ENCODE measurements at places on chromosomes 7 and 10. TPM values are rescaled to one million over a fixed set of nuclear protein-coding genes. Genes with fewer than 3 reads are reported as not detected.
A peak's percentile ranks its signal among the peaks of the same experiment; 100 is the strongest.

DNA sequence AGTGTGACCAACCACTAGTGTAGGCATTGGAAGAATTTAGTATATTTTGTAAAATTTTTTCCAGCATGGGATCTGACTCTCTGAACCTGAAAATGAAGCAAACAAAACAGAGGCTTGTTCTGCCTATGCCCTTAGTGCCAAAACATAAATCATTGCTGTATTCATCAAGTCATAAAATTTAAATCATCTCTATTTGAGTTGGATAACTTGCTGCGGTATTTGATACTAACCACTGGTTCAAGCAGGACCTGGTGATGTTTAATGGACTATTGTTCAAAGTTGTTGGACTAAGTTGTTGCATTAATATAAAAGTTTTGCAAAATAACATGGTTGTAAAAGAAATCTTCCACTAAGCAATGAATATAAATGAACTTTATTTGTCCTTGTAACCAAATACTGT is 19.8 kb upstream of the RPA3 start:
- no peak for DNase-seq

GRCh38 chr7:39921506-39922175 is 28.4 kb upstream of the CDK13 start:
- DNase-seq: no peak

DNA sequence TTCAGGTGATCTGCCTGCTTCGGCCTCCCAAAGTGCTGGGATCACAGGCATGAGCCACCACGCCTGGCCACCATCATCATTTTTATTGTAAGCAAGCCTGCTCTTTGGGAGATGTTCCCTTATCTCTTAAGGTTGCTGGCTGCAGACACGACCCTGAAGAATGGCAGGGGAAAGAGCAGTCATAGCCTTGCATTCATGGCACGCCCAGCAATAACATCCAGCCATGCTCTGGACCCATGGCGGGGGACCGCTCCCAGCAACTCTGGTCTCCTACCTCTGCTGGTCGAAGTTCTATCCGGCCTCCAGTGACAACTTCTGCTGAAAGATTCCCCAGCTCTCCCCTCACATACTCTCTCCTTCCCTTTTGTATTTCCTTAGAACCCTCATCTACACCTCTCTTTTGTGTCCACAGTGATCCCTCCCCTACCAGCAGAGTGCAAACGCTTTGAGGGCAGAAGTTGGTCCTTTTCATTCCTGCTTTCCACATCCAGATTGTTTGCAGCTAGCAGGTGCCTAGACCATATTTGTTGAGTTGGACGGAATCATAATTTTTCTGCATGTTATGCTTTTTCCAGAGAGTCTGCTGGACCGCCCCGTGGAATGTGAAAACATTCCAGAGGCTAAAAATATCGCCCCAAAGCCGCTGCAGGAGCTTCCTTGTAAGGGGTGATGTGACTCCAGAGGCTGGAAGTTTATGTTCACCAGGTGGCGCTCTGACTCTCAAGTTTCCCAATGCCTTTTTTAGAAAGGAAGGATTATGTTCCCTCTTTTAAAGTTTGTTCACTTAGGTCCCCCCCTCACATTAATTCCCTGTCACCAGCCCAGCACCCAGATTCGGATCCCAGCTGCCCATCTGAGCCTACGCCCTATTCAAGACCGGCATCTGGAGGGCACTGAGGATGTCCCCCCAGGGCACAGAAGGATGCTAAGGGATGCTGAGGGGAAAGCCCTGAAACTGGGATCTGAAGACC is 4.3 kb upstream of the MARVELD1 start:
- peak; percentile 74 for DNase-seq

- no peak for DNase-seq
These were observed 14.8 kb downstream of the WDR86 start for GRCh38 chr7:151395036-151395367.

DNA sequence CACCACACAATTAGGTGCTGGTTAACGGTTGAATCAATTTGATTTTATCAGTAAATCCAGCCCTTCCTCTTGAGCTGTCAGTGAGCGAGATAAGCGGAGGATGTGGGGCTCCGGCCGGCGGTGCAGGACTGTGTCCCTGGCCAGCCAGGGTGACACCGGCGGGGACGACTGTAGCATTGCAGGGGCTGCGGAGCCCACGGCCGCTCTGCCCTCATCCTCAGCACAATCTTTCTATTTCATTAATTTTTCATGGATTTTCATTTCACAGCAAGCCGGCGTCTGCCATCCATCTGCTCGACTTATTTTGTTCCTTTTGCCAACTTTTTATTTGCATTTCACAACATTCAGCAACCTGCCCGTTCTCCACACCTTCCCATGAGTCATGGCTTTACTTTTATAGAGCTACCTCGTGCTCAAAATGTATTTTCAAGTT is 4.7 kb downstream of the ADARB2 start:
- peak; percentile 79 for DNase-seq

GRCh38 chr10:780536-781524 is 91.4 kb upstream of the DIP2C start:
- DNase-seq: no peak

- no peak for DNase-seq
These were observed 500.4 kb downstream of the PTPRN2 start for GRCh38 chr7:158087196-158087595.

GRCh38 chr7:43204081-43204480 is 91.6 kb downstream of the HECW1 start:
- DNase-seq: no peak

DNA sequence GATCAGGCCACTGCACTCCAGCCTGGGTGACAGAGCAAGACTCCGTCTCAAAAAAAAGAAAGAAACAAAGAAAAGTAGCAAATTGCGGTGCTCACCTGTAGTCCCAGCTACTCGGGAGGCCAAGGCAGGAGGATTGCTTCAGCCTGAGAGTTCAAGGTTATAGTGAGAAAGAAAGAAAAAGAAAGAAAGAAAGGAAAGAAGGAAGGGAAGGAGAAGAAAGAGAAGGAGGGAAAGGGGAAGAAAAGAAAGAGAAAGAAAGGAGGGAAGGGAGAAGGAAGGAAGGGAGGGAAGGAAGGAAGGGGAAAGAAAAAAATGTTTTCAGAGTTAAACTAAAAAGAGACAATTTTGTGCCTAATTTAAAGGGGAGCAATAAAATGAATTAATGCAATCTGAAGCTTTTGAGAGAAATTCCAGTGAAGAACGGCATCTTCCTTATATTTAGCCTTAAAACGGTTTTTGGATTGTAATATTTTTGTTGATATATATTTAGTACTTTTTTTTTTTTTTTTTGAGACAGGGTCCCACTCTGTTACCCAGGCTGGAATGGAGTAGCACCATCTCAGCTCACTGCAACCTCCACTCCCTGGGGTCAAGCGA is 47.4 kb upstream of the RSBN1L start:
- no peak for DNase-seq

DNA sequence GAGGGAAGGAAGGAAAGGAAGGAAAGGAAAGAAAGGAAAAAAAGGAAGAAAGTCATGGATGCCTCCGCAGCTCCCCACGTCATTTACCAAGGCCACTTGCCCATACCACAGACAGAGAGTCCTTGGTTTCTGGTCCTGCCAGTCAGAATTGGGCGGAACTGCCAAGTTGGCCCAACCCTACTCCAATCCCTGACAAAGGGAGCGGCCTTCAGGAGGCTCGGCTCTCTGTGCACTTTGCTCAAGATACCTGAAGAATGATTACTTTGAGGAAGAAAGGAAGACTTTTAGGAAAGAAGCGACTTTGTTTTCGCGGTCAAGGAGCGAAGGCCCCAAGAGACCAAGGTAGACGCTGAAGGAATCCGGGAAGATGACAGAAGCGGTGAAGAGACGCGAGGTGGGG is 49.1 kb upstream of the FXYD4 start:
- no peak for DNase-seq

DNA sequence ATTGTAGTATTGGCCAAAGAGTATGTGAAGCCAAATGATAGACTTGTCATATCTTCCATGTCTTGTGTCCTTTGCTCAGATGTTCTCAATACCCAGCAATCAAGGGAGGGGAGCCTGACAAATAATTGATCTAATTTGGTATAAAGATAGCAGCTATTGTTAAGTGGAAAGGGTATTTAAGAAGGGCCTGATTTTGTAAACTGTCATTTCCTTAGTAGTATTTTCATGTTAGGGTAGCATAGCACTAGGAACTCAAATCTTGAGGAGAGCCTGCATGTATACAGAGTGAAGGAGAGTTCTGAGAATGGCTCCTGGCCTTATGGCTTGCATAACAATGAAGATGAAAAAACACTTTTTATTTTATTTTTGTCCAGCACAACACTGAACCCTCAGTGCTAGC is 53.1 kb downstream of the GNAI1 start:
- DNase-seq: no peak

- no peak for DNase-seq
These were observed 22.5 kb downstream of the FKBP6 start for GRCh38 chr7:73350306-73351068.

DNA sequence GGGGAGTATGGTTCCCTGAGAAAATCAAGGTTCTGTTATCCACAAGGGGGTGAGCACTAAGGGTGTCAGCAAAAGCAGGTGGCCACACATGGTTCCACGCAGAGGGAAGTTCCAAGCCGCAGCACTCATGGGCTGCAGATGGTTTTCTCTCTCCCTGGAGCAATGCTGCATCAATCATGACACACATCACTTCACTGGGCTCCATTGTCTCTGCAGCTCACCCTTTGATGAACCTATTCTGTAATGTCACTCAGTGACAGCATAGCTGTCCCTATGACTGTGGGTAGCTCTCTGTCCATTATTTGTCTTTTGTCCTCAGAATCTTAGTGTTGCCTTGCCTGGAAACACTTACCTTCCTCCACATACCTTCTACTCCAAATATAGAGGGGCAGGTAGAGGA is 34.8 kb downstream of the LRRC18 start:
- DNase-seq: no peak

DNA sequence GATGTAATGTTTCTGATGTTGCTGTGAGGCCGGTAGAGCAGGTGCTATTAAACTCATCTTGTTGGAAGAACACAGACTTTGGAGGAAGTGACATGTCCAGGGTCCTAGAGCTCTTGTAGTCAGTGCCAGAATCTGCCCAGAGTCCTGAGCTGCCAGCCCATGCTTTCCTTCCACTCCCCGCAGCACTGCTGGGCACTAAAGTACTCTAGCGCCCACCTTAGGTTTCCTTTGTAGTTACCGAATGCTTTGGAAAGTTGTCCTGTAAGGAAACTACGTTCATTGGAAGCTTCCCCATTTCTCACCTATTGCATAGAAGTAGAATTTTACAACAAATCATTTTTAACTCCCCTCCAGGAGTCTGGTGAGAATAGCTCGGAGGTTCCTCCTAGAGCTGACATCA is 11.0 kb downstream of the ZNF862 start:
- DNase-seq: no peak

DNA sequence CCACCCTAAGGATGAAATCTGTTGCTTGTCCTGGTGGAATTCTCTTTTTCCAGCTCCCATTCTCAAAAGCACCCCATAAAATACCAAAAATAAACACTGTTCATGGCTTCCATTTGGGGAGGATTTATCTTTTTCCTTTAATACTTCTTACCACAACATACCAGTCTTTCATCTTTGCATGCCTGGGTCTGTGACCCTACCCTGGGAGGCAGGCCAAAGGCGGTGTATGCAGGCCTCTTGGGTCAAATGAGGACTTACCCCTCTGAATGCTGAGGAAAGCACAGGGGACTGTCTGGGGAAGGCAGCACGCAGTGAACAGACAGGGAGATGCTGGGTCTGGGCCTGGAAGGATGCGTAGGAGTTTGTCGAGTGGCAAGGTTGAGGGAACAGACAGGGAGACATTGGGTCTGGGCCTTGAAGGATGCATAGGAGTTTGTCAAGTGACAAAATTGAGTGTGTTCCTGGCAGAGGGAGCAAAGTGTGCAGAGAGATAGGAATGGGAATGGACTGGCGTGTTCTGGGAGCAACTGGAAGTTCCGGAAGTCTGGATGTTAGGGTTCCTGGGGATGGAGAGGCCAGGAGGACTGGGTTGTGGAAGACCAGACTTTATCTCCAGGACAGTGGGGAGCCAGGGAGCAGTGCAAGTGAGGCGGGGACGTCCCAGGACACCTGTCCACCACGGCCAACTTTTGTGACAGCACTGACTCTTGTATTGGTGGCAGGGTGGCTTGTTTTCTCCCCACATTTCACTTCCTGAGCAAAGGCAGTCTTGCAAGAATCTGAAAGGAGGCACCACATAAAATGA is 40.8 kb downstream of the MYL10 start:
- DNase-seq: no peak

- DNase-seq: no peak
These were observed 5.3 kb upstream of the C1GALT1 start for GRCh38 chr7:7177044-7177517.

DNA sequence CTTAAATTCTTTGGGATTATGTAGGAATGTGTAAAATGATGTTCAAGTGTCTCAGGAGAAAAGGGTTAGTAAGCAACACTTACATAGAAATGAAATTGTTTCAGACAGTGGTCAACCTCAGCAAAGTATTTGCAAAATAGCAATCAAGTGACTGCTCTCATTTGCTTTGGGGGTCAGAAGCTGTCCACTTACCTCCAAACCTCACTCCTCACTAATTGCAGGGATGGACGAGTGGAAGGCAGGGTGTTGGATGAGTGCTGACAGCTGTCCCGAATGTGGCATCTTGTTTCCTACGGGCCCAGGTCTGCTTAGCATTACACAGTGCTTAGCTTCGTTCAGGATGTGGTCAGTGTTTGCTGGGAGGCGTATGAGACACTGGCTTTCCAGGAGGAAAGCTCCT is 437.0 kb downstream of the SUGCT start:
- DNase-seq: no peak

DNA sequence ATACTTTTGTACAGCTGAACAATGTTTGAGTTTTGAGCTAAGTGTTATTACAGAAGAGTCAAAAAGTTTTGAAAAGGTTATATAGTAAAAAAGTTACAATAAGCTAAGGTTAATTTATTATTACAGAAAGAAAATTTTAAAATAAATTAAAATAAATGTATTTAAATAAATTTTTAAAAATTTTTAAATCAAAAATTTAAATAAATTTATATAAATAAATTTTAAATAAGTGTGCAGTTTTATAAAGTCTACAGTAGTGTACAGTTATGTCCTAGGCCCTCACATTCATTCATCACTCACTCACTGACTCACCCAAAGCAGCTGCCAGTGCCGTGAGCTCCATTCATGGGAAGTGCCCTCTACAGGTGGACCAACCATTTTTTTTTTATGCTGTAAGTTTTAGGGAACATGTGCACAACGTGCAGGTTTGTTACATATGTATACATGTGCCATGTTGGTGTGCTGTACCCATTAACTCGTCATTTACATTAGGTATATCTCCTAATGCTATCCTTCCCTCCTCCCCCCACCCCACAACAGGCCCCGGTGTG is 462.9 kb upstream of the ZMIZ1 start:
- DNase-seq: no peak

CCDC3 gene
- 120 TPM for polyA plus RNA-seq

ZNF425 gene
- 2.9 TPM for polyA plus RNA-seq

ELN gene
- 61.1 TPM for polyA plus RNA-seq

PLCE1 gene
- 2.7 TPM for polyA plus RNA-seq

HACD1 gene
- 4.9 TPM for polyA plus RNA-seq

STARD3NL gene
- 34.6 TPM for polyA plus RNA-seq

SPDYE6 gene
- polyA plus RNA-seq: not detected

ABCB4 gene
- 0.75 TPM for polyA plus RNA-seq

ACTL6B gene
- polyA plus RNA-seq: 101 TPM

MOGAT3 gene
- not detected for polyA plus RNA-seq

AMZ1 gene
- polyA plus RNA-seq: 2.4 TPM

MXI1 gene
- polyA plus RNA-seq: 44.0 TPM

POLR2J2 gene
- polyA plus RNA-seq: 0.66 TPM
